Progenitor cell of endocrine pancreas (in vitro differentiated cells): ENCODE measurements at places on chromosomes 4 and X. TPM values are rescaled to one million over a fixed set of nuclear protein-coding genes. Genes with fewer than 3 reads are reported as not detected.

The PAGE2B gene
- not detected in 2 replicates for total RNA-seq

The TCP11X2 gene
- 4.7 and 5.3 TPM in 2 replicates for total RNA-seq

The RBM47 gene
- total RNA-seq = 64.3 and 64.8 TPM in 2 replicates

The FDCSP gene
- not detected in 2 replicates for total RNA-seq

The FRMPD4 gene
- total RNA-seq = 0.09 and 0.10 TPM in 2 replicates

The SSX4B gene
- not detected in 2 replicates for total RNA-seq

The SPANXB1 gene
- not detected in 2 replicates for total RNA-seq
